ENCODE measurements at places on chromosomes 12 and 14.

DNA sequence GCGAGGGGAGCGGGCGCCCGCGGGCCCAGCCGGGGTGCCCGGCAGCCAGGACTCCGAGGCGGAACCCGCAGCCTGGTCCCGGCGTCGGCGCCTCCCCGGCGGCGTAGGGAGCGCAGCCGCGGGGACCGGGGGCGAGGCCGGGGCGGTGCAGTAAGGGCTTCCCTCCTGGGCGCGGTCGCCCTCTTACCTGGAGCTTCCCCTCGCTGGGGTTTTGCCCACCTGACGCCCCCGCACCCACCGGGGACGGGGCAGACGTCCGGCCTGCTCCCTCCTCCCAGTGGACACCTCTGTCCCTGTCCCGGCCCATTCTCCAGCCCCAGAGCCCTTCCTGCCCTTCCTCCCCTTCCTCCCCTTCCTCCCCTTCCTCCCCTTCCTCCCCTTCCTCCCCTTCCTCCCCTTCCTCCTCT, 413 bp upstream of the TUBA1C start:
- DNase-seq, result peak; percentile 46

GRCh38 chr14:102419716-102420115, 57.0 kb downstream of the TECPR2 start:
- no peak for DNase-seq

- peak; percentile 50 for DNase-seq
Measured at GRCh38 chr12:39426636-39427240, 16.2 kb downstream of the KIF21A start.

DNA sequence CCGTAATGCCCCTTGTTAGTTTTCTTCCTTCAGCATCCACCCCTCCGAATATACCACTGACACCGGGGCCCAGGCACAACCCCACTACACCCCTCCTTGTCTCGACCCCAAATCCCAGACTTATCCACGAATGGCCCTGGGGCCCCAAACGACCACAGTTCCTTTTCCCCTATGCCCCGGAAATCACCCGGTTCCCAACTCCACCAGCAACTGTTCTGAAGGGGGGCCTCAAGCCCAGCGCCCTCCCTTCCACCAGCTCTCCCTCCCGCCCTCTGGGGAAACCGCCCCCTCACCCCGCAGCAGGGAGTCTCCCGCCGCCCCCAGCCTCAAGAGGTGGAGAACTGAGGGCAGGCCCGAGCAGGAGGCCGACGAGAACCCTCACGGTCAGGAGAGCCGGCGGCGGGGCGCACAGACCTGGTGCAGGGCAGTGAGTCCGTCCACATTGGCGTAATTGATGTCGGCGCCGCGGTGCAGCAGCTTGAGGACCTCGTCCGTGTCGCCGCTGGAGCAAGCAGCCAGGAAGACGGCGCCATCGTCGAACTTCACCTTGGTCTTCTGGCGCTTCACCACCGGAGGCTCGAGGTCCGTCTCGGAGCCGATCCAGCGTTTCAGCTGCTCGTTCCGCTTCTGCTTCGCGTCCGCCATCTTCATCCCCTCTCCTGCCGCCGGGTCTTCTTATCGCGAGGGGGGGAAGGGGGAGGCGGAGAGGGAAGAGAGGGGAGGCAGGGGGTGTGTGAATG, 446 bp downstream of the PPP1R12A start:
- peak; percentile 30 for DNase-seq

- DNase-seq, result peak; percentile 82
Measured at GRCh38 chr14:74905595-74906142, 17.4 kb downstream of the RPS6KL1 start.

Measured in AG08395 (cell line).